ENCODE measurements at places on chromosomes 5 and 9.

- no peak for DNase-seq
Observed at GRCh38 chr5:1343931-1344901, 683 bp downstream of the CLPTM1L start.

DNA sequence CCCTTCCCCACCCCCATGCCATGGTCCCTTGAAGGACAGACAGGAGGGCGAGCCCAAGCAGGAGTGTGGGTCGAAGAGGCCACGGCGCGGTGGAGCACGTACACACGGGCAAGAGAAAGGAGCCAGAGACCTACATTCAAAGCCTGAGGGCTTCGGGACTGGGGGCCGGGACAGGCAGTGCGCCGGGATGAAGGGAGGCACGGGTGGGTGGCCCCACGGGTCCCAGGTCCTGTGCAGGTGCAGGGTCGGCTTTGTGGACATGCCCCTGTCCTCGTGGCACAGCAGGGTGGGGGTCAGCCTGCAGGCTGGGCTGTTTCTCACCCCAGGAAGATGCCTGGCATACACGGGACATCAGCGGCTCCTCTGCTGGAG is 9.8 kb downstream of the LRRC26 start:
- DNase-seq = no peak

DNA sequence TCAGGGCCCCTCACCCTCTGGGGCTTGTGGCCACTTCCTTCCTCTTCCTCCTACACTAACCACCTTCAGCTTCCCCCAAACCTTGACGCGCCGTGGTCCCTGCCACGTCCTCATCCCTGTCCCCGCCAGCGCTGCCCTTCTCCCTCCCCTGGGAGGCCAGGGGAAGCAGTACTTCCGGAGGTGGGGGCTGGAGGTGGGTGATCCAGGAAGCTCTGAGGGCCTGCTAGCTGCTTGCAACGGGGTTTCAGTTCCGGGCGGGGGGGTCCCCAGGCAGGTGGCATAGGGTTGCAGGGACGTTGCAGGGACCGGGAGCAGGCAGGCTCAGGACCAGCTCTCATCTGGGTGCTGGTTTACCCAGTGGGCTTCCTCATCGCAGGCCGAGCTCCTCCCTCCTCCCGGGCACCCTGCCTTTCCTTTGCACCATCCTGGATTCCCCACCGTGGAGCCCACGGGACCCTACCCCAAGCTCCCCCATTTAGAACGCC is 70.0 kb downstream of the RXRA start:
- no peak for DNase-seq

DNA sequence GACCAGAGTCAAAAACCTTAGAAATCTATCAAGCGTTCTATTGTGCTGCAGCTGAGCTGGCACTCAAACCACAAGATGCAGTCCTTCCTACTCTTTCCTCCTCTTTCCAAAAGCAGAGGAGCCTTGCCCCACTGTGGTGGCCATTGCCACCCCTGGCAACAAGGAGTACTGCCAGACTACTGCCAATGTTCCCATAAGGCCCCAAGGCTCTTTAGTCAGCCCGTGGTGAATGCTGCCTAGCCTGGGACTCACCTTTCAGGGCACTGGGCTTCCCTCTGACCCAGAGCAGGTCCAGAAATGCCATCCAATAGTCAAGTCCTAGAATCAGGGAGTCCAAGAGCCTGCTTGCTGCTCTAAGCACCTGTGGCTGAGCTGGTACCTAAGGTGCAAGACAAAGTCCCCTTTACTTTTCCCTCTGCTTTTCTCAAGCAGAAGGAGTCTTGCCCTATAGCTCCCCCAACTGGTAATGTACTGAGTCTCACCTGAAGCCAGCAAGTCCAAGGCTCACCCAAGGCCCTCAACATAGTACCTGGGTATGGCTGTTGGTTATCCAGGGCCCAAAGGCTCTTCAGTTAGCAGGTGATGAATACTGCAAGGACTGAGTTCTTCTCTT is 219.4 kb downstream of the ATPSCKMT start:
- no peak for DNase-seq

GRCh38 chr5:161258438-161258837 is 288.1 kb downstream of the GABRB2 start:
- DNase-seq = no peak

DNA sequence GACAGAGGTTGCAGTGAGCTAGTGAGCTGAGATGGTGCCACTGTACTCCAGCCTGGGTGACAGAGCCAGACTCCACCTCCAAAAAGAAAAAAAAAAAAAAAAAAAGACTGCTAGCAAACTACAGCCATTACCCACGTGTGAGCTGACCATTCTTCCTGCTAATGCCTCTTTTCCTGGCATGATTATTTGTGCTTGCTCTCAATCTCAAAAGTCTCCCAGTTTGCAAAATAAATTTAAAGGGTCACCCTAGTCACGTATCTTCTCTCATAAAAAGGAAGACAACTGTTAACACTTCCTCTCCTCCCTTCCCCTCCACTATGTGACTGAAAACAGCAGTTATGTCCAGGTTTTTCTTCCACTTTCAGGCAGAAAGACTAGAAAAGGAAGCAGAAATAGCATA is 37.2 kb downstream of the TRIM36 start:
- no peak for DNase-seq

DNA sequence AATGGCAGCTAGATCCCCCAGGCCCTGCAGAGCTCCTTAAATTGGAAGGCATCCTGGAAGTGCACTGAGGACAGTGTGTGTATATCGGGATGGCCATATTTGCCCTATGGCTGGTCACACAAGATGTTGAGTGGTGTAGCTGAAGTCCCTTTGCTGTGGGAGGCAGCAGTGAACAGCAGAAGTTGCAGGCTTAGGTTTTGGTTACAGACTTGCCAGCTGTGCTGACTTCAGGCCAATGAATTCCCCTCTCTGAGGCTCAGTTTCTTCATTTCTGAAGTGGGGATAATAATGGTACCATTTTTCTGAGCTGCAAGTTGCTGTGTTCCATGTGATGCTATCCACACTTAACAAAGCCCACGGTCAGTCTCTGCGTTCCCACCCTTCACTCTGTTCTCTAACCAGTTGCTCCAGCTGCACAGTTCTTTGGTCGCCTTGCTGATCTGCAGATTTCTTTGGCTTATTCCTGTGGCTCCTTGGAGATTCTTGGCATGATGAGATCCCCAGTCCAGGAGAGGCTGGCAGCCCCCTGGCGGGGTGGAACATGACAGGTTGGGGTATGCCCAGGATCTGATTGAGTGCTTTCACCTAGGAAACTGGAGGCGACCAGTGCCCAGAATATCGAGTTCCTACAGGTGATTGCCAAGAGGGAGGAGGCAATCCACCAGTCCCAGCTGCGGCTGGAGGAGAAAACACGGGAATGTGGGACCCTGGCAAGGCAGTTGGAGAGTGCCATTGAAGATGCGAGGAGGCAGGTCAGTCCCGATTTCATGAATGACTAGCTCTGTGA is 6.5 kb upstream of the GLE1 start:
- no peak for DNase-seq

All from stimulated activated CD4-positive, alpha-beta T cell treated with anti-CD3 and anti-CD28 coated beads, Interleukin-15, amount 100 ng/mL, for 1 hour (primary cell).